NCI-H1417 treated with DMSO at 0.1 percent for 48 hours (cell line): ENCODE measurements at places on chromosomes 16 and 17.
A peak's percentile ranks its signal among the peaks of the same experiment; 100 is the strongest.

DNA sequence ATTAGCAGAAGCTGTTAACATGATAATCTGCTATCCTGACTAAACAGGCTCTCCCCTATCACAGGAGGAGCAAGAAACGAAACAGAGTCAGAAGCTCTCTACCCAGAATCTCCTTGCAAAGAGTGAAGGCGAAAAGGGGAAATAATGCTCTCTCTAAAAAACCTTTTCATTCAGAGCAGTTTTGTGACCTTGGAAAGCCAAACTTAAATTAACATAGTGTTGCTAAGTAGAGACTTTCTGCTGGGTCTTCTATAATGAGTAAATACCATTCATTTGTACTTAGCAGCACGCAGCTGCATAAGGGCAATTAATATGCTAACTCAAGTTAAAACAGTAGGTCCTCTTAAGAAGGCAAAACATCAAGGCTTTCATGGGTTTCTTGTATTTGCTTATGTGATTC lies 101.7 kb upstream of the GPR139 start:
- DNase-seq: no peak

GRCh38 chr16:4534151-4534790 lies 4.3 kb downstream of the CDIP1 start:
- DNase-seq: no peak

GRCh38 chr17:56819030-56819429 lies 14.7 kb downstream of the C17orf67 start:
- DNase-seq: no peak

- no peak for DNase-seq
Measured at GRCh38 chr17:15483431-15483830, 16.0 kb upstream of the CDRT4 start.

DNA sequence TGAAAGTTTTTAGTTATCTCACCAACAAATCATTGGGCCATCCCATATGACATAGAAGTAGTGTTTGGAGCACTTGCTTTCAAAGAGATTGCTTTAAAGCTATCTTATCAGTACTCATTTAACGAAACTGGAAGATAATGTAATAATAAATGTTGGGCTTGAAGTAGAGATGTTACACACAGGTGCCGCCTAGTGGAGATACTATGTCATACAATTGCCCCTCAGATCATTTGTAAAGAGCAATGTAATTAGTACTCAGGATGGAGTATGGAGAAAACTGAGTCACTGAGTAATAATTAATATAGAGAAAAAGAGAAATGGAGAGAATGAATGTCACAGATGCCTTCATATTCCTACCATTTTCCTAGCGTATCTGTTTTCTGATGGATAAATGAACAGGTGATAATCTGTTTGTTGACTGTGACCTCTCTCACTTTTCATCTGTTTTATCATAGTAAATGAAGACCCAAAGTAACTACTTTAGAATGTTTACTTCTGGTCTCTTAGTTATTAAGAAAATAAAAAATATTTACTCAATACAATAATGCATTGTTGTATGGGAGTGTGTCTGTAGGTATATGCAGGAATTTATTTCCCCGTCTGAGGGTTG lies 80.4 kb downstream of the EFCAB5 start:
- peak; percentile 11 for DNase-seq

DNA sequence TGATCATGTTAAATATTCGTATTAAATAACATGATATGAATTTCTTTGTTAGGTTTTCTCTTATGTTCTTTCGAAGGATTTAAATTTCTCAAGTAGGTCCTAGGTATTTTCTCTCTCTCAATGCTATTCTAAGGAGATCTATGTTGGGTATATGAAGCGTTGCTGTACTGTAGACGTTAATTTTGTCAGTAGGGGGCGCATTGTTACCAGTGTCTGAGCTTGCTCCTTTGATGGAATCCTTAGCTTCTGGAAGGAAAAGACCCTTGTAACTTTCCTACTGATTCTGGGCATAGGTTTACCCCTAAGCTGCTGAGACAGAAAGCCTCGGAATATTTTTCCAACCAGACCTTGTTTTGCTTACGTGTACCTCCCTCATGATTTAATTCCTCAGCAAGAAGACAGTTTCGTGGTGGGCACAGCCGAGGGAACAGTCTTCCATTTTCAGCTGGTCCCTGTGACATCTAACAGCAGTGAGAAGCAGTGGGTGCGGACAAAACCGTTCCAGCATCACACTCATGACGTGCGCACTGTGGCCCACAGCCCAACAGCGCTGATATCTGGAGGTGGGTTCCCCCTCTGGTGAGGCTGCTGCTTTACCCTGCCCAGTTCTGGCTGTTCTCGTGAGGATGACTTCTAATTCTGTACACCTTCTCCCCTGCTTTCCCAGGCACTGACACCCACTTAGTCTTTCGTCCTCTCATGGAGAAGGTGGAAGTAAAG lies 17.9 kb downstream of the UTP4 start:
- peak; percentile 15 for DNase-seq

- DNase-seq: no peak
Measured at GRCh38 chr17:50153650-50154575, 3.4 kb upstream of the PPP1R9B start.

GRCh38 chr17:42543190-42544079 lies 7.4 kb downstream of the NAGLU start:
- DNase-seq: no peak

- no peak for DNase-seq
Measured at GRCh38 chr17:75695141-75695829, 26.0 kb upstream of the ITGB4 start.

DNA sequence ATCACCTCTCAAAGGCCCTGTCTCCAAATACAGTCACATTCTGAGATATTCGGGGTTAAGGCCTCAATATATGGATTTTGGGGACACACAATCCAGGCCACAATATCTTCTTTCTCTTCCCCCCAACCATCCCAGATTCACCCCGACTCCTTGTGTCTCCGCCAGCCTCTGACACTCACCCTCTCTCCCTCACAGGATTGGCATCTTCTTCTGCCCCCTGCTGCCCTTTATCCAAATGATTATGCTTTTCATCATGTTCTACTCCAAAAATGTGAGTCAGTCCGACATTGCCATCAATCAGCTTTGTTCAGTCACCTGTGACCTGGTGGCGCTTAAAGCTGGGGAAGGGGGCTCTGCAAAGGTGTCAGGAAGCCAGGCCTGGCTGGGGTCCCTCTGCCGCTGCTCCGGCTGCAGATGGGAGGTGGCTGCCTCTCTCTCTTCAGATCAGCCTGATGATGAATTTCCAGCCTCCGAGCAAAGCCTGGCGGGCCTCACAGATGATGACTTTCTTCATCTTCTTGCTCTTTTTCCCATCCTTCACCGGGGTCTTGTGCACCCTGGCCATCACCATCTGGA lies 35.1 kb downstream of the GDE1 start:
- DNase-seq: no peak

GRCh38 chr16:70675851-70676513 lies 9.9 kb downstream of the MTSS2 start:
- DNase-seq: no peak

DNA sequence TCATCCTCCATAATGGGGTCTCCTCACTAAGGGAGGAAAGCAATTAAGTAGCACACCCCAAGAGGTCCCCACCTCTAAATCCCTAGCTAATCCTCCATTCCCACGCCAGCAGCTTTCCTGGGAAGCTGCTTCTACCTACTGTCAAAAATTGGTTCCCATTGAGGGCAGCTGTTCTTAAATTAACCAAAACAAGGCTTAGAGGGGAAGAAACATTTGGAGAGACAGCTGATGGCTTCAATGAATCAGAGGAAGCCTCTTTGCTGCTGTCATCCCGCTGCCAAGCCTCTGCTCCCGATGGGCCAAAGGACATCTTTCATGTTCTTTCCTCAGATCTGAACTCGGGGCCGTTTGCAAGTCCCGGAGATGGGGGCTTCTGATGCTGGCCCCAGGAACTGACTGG lies 26.6 kb downstream of the AIPL1 start:
- DNase-seq: no peak

DNA sequence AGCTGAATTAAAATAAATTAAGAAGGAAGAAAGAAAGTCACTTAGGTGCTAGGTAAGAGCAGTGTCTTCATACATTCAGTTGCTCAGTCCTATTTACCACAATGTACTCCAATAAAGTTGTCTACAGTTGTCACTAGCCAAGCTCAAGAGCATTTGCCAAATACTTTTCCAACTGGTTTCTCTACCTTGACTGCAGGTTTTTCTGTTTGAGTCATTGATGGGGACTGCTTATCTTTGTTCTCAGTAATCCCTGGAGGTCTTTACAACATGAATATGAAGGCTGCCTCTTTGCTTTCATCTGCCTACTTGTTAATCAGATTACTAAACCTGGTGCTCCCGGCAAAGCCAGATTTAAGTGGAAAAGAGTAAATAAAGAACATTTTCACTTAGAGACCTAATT lies 64.6 kb upstream of the CLEC18B start:
- no peak for DNase-seq

GRCh38 chr16:57764006-57764340 lies 28.4 kb downstream of the KATNB1 start:
- no peak for DNase-seq

DNA sequence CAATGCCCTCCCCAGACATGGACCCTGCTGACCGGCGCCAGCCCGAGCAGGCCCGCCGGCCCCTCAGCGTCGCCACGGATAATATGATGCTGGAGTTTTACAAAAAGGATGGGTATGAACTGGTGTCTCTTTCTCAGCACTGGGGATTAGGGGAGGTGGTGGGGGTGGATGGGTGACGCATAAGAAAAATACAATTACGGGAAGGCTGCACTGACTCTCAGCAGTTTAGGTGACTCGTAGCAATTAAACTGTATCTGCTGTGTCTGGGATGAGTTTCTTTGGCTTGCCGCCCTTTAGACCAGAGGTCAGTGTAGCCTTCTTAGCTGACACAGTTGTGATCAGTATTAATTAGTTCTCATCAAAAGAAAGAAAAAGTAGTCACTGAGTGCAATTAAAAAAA lies 59.0 kb downstream of the ELAC2 start:
- DNase-seq: no peak

DNA sequence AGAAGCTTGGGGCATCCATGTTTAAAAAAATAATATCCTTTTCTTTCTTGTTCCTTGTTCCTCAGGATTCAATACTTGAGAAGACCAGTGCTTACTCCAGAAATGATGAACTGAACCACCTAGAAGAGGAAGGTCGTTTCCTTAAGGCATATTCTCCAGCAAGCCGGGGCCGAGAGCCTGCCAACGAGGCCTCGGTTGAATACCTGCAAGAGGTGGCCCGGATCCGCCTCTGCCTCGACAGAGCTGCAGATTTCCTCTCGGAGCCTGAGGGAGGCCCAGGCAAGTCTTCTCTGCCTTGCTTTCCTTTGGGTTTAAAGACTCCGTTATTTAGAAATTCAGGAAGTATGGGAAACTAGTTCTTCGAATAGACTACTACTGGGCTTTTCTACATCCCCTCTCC lies 42.5 kb upstream of the ENDOV start:
- no peak for DNase-seq

DNA sequence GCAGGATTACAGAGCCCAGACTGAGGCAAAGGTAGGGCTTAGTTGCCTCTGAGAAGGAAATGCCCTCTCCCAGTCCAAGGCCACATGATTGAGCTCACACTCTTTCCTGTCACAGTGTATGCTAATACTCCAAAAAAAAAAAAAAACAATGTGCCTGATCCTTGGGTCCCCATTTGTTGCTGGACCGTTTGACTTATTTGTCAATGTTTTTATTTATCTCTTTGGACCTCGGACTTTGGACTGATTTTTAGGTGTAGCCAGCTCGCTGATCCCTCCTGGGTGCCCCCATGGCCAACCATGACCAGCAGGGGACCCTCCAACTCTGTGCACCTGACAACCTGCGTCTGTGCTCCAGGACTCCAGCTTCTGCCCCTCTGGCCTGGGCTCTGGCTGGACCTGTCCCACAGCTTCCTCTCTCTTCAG lies 622 bp upstream of the CCL16 start:
- no peak for DNase-seq

- DNase-seq: no peak
Measured at GRCh38 chr17:80316431-80316830, 55.8 kb downstream of the RNF213 start.

- DNase-seq: peak; percentile 46
Measured at GRCh38 chr16:53529513-53529912, 26.5 kb upstream of the AKTIP start.

GRCh38 chr17:41691031-41691777 lies 2.5 kb downstream of the EIF1 start:
- DNase-seq: no peak

GRCh38 chr16:67966549-67967182 lies 1.8 kb downstream of the SLC12A4 start:
- DNase-seq: no peak

DNA sequence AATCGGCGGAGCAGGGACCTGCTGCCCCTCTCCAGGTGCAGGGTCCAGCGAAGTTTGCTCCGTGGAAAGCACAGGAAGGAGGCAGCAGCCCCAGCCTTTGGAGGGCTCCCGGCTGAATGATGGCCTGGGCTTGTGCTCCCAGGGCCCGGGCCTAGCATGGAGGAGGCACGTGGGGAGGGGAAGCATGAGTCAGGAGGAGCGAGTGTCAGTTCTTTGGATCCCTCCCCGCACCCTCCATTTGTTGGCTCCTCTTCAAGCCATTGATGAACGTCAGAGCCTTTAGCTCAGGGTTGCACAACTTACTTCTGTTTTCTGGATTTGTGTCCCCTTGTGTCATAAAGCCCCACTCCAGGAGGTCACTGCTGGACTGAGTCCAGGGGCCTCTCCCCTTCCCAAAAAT lies 25.8 kb downstream of the TTYH2 start:
- DNase-seq: no peak

GRCh38 chr16:12988071-12988470 lies 86.7 kb downstream of the SHISA9 start:
- no peak for DNase-seq

- DNase-seq: no peak
Measured at GRCh38 chr16:86872131-86872530, 293.8 kb downstream of the FOXL1 start.

DNA sequence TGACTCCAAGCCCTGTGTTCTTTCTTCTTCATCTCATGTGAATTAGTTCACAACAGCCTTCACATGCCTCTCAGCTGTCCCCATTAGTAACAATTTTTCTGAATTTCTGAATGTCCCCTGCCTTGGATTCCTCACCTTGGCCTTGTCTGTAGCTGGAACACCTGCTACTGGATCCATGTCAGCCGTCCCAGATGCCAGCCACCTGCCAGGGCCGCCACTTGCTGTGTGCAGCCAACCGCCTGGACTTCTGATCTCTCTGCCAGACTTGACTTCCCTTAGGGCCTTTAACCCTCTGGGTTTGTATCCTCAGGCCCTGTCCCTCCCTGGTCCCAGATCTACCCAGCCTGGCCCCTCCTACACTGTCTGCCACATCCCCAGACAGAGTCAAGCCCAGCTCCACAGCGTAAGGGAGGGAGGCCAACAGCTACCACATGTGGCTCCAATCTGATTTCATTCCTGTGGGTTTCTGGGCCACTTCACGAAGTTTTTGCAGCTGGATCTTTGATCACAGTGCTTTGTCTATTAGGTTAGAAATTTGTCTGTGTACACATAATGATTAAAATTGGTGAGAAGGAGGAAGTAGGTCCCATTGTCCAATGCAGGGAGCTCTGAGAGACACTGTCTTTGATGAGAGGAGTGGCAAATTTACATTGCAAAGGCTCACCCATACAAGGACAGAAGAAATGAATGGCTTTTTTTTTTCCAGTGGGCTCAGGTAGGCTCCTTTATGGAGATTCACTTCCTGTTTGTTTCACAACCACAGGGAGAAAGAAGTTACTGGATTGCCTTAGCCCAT lies 15.3 kb downstream of the MPP2 start:
- DNase-seq: no peak

- DNase-seq: no peak
Measured at GRCh38 chr17:29645515-29646051, 22.9 kb upstream of the CORO6 start.
